ENCODE measurements at places on chromosomes 13 and 19.

GRCh38 chr19:47013041-47013517, 6.6 kb upstream of the NPAS1 start:
- peak; percentile 66 for DNase-seq

- DNase-seq: no peak
These were observed 13.5 kb upstream of the QTRT1 start for GRCh38 chr19:10687518-10688288.

- peak; percentile 80 for DNase-seq
These were observed 541.0 kb downstream of the RFC3 start for GRCh38 chr13:34358811-34359513.

- no peak for DNase-seq
These were observed 55.4 kb downstream of the DPF1 start for GRCh38 chr19:38168637-38169036.

- peak; percentile 59 for DNase-seq
These were observed 90.5 kb upstream of the AKAP11 start for GRCh38 chr13:42181381-42181953.

DNA sequence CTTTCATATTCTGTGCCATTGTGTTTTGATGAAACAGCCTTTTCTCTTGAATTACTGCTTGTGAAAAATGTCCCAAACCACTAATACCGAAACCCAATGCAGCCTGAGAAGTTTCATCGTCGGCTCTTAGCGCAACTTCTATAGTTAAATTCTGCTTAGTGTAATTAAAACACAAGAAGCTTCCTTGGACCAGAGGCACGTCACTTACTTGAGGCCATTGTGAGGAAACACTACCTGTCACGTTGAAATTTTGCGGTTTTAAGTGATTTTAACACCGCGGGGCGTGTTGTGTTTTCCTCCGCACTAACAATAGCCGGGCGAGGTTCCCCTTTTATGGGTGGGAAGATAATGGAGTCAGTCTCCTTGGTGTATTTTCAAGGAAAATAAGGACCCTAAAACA, 70.9 kb downstream of the GGACT start:
- DNase-seq: no peak

DNA sequence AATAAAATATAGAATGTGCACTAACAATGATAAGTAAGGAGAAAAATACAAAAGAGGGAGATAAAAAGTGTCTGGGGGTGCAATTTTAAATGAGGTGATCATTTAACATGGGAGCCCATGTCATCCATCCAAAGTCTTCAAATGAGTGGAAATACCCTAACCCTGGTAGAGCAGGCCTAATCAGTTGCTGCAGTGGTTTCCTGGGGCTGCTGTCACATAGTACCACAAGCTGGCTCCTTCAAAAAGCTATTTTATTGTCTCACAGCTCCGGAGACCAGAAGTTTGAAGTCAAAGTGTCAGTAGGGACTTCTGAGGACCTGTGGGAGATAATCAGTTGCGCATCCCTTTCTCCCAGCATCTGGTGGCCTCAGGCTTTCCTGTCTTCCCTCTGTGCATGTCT, 717.9 kb downstream of the DIAPH3 start:
- no peak for DNase-seq

DNA sequence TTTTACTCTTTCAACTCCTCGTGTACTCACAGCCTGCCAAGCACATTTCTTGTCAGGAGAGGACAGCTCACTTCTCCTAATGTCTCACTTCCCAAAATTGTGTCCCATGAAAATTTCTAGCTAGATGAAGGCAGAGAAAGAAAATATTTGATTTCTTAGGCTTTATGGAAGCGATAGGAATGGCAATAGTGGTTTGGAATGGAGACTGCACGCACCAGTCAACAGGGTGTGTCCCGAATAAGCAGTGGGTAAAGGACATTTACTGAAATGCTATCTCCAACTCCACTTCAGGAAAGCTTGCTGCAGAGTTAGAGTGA, 321 bp upstream of the ZNF222 start:
- no peak for DNase-seq

- DNase-seq: no peak
These were observed 324.5 kb upstream of the NBEA start for GRCh38 chr13:34617473-34618083.

DNA sequence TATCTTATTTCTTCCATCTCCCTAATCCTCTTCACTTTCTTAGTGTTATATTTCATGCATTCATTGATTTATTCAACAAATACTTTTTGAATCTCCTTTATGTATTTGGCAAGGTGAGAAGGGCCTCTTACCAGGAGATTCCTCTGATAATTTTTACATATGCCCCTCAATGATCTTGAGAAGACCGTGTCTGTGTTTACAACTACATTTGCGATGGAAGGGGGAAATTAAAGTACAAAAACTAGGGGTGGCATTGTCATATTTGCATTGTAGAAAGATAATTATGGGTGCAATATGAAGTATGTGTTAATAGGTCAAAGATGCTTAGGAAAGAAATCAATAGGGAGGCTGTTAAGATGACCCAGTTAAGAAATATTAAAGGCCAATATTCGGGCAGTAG, 1108.4 kb upstream of the MIR17HG start:
- no peak for DNase-seq

DNA sequence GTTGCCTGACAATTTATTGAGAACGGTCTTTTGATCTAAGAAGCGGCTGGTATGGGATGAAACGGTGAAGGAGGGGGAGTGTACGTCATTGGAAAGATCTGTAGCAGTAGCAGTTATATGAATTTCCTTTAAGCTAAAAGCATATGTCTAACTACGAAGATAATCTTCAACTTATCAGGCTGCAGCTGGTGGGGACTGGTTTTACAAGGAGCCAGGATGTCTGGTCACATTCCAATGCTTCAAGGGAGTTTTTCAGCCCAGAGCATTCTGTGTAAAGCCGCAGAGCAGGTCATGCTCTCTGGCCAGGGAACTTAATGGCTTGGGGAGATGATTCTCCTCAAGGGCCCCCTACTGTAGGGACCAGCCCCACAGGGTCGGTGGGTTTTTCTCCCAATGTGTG, 29.2 kb downstream of the CLEC4M start:
- DNase-seq: peak; percentile 80

- peak; percentile 5 for DNase-seq
These were observed 34.4 kb upstream of the MIR17HG start for GRCh38 chr13:91313103-91313502.

DNA sequence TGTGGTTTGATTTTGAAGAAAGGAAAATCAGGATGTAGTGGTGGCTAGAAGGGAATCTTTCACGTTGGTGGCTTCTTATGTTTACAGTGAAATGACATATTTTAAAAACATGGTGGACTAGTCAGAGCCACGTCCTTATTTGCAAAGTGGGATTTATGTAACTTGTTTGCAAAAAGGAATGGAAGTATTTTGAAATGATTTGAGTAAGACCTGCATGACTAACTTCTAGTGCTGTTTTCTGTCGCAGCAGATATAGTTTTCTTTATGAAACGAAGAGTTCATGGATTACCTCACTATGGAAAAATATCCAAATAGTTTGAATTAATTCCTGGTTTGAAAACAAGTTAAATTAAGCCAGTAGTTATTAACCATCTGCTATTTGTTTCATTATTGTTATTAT, 476.5 kb downstream of the MYO16 start:
- DNase-seq: peak; percentile 69

DNA sequence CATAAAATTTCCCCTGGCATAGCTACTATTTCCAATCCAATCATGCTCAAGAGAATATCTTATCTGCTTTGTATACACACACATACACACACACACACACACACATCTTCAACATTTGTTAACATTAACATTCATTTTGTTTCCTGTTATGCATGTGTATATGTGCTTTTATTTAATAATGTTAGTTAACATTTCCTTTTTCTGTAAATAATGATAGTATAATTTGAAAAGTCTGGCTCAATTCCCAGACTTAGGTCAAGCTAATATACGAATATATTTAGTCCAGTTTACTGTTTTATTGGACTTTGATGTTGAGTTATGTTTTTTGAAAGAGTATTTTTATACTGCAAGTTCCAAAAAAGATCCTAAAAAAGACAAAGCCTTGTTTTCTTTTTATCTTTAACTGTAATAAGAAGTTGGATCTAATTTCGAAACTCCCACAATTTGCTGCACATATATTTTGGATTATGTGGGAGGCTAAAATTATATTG, 1072.4 kb downstream of the EFNB2 start:
- DNase-seq: no peak

DNA sequence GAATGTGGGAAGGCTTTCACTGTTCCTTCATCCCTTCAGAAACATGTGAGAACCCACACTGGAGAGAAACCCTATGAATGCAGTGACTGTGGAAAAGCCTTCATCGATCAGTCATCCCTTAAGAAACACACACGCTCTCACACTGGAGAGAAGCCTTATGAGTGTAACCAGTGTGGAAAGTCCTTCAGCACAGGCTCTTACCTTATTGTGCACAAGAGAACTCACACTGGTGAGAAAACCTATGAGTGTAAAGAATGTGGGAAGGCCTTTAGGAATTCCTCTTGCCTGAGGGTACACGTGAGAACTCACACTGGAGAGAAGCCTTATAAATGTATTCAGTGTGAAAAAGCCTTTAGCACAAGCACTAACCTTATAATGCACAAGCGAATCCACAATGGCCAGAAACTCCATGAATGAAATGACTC, 18.6 kb downstream of the ZNF177 start:
- DNase-seq: no peak

GRCh38 chr13:30744681-30745077, 9.3 kb downstream of the ALOX5AP start:
- no peak for DNase-seq

- DNase-seq: no peak
These were observed 40.3 kb downstream of the ERICH6B start for GRCh38 chr13:45575146-45575829.

DNA sequence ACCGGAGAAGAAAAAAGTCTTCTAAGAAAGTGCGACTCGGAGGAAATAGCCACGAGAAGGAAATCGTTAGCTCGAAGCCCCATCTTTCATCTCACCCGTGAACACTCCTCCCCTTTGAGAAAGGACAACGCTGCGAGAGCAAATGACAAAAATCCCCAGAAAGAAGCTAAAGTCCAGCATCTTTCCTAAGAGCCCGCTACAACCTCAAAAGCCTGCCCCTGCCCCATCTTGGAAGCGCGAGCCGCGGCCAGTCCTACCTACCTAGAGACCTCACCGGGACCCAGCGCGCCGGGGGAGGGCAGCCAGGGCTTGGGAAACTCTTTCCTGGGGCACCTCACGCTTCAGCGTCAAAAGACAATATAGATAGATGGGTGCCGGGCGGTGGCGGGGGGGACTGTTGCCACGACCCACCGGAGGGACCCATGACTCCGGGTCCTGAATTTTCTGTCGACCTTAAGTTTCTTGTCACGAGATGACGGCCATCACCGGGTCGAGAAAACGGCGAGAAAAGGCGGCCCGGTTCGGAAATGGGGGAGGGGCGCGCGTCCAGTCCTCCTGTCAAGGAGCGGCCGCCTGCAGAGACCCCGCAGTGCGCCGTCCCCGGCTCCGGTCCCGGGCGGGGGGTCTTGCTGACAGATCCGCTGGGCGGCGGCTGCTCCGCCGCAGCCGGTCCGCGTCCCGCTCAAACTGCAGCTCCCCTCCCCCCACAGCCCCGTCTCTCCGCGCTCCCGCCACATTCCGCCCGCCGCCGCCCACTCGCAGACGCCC, 65.9 kb downstream of the KCNRG start:
- DNase-seq: peak; percentile 45

DNA sequence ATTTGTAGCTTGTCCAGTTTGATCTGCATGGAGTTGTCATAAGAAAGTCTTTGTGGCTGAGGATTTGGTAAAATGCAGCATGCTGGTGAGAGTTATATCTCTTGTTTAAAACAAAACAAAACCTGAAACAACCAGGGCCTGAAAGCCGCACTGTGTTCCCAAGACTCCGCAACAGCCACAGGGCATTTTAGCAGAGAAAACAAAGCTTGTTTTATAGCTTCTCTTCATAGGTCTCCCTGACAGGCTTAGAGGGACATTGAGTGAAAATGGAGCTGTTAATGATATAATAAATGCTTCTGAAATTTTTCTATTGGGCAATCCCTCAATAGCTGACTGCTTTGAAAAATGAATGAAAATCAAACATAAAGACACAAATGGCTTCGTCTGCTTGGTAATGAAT, 148.7 kb upstream of the RNF113B start:
- peak; percentile 26 for DNase-seq

GRCh38 chr13:106213028-106213757, 322.3 kb downstream of the EFNB2 start:
- DNase-seq: no peak

- peak; percentile 81 for DNase-seq
These were observed 33.2 kb upstream of the MEDAG start for GRCh38 chr13:30872685-30873461.

DNA sequence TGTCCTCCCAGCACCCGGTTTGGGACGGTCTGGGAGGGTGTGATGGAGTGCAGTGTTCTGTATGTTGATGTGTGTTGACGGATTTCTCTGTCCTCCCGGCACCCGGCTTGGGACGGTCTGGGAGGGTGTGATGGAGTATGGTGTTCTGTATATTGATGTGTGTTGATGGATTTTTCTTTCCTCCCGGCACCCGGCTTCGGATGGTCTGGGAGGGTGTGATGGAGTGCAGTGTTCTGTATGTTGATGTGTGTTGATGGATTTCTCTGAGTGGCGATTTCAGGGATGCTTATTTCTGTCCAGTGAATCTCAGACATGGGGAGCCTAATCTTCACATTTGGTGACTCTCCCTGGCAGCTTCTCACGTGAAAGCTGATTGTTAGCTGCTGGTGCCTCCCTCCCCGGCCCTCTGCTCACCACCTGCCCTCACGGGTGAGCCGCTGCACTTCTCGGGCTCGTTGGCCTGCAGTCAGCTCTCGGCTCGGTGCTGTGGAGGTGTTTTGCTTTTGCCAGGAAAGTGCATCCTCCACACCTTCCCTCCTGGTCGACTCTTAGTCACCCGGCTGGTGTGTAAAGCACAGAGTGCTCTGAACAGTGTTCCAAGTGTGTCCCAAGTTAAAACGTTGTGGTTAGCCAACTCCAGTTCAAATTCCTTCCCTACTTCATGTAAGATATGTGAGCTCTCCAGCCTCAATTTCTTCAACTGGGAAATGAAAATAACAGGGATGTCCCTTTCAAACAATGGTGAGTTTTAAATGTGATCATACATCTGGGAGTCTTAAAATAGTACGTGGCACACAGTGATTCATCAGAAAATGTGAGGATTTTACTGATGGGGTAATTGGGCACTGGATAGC, 54.6 kb downstream of the ATP11A start:
- DNase-seq: peak; percentile 54

- peak; percentile 39 for DNase-seq
These were observed 73.8 kb upstream of the FAM216B start for GRCh38 chr13:42707586-42707985.

DNA sequence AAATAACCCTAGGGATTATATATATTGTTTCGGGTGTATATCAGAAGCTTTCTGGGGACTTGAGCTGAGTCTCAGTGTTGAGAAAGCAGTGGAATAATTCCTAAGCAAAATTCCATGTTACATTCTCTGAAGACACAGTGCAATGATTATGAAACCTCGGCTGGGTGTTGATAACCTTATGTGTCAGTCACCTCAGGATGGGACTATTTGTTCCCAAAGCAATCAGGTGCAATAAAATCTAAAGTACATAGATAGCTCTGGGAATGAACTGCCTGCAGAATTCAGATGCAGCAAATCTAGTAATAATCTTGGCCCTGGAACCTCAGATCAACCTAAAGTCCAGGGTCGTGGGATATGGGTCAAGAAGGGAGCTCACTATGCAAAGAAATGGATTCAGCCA, 53.0 kb downstream of the EDNRB start:
- DNase-seq: peak; percentile 34

GRCh38 chr13:80126389-80127068, 214.4 kb downstream of the SPRY2 start:
- DNase-seq: no peak
